ENCODE measurements at places on chromosomes 1 and 21. TPM values are rescaled to one million over a fixed set of nuclear protein-coding genes. Genes with fewer than 3 reads are reported as not detected.

The BTBD8 gene
- 3.6 TPM for total RNA-seq

The RAD54L gene
- 9.7 TPM for total RNA-seq

The LIPI gene
- total RNA-seq: not detected

The RIPPLY3 gene
- not detected for total RNA-seq

The FMO3 gene
- total RNA-seq: not detected

The TMEM82 gene
- total RNA-seq: not detected

DNA sequence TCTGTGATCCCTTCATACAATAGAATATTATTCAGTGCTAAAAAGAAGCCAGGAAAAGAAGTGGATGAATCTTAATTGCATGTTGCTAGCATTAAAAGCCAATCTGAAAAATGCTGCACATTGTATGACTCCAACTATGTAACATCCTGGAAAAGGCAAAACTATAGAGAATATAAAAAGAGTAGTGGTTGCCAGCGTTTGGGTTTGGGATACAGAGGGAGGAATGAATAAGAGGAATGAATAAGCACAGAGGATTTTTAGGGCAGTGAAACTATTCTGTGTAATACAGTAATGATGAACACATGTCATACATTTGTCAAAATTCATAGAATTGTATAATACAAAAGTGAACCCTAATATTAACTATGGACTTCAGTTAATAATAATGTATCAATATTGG, 42.5 kb downstream of the GPR88 start:
- DNase-seq: no peak

DNA sequence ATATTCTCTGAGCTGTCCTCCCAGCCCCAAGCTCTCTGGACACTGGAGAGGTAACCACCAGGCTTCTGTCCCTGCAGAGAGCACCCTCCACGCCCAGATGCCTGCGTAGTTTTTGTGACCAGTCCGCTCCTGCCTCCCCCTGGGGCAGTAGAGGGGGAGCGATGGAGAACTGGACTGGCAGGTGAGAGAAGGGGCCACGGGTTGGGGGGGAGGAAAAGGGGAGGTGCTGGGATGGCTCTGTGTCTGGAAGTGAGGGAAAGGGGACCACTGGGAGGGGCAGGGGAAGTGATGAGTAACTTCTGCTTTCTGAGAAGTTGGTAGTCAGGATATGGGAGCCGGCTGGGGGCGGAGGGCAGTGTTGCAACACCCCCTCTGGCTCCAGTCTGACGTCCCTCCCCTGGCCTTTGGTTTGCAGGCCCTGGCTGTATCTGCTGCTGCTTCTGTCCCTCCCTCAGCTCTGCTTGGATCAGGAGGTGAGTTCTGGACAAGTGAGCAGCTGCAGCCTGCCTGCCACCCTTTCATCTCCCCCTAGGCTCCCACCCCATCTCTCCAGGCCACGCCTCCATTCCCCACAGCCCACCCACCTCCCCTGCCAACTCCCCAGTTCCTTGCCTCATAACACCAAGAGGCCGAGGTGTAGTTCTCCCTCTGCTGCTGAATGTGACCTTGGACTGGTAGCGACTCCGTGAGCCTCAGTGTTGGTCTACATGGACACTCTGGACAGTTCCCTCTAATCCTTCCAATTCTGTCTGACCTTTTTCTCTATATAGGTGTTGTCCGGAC, 3.1 kb downstream of the ADAMTSL4 start:
- DNase-seq: no peak

GRCh38 chr1:195243492-195243891, 1364.7 kb downstream of the KCNT2 start:
- no peak for DNase-seq

GRCh38 chr1:232966663-232967062, 16.3 kb downstream of the NTPCR start:
- no peak for DNase-seq

GRCh38 chr1:211155040-211155439, 21.1 kb upstream of the KCNH1 start:
- no peak for DNase-seq

GRCh38 chr1:37035796-37036666, 1.7 kb upstream of the GRIK3 start:
- DNase-seq: no peak

- no peak for DNase-seq
Measured at GRCh38 chr21:45764792-45765191, 121.3 kb downstream of the PCBP3 start.

DNA sequence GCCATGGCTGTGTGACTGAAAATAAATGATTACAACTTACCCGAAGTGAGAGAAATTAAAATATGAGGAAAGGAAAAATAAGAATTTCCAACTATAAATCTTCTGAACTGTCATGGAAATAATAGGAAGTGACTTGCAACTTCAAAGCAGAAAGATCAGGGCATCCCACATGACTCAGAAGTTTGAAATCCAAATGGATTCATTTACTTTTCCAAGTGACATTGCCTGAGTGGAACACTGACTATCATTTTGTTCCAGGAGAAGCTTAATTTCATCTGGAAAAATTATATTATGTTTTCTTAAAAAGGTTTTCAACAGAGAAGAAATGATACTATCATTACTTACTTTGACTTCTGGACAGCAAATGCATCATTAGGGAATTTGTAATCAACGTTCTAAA, 110.8 kb downstream of the GREM2 start:
- no peak for DNase-seq

DNA sequence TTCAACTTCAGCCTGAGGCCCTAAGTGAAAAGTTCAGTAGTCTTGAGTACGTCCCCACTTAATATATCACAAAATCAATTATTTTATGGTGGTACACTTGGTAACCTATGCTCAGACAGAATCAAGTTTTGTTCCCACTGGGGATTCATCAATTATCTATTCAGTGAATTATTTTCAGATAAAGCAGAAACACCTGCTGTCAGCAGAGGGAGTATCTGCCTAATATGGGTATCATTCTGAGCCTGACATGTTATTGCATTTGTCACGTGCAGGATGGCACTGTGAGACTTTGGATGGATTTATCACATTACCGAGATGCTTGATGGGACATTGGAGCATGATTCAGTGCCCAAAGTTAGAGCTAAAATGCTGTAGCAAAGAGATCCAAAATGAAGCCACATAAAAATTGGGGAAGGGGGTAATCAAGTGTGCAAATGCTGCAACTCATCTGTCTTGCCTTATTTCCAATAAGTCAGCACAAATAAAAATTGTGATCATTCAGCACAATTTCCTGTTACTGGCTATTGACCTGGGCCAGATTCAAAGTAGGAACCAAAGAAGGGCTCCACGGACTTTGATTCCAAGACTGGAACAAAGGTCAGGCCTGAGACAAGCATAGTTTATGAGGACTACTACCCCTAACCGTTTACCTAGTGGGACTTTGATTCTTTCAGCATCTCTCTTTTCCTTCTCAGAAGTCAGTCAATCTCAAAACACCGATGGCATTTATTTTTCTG, 657.6 kb downstream of the LMO4 start:
- no peak for DNase-seq

DNA sequence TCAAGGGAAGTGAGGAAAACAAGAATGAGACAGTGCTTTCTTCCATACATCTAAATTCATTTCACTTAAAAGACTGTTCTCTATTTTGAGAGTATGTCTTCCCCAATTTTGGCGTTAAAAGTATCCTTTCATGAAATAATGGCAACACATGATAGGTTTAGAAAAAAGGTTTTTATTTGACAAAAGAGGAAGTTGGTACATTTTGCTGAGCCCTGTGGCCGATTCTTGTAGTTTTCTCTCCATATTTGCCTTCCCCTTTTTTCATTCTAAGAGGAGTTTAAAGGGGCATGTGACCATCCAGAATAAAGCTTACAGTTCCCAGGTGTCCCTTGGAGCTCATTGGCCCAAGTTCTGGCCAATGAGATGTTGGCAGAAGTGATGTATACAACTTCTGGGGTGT, 140.4 kb upstream of the KCNE2 start:
- DNase-seq: no peak

DNA sequence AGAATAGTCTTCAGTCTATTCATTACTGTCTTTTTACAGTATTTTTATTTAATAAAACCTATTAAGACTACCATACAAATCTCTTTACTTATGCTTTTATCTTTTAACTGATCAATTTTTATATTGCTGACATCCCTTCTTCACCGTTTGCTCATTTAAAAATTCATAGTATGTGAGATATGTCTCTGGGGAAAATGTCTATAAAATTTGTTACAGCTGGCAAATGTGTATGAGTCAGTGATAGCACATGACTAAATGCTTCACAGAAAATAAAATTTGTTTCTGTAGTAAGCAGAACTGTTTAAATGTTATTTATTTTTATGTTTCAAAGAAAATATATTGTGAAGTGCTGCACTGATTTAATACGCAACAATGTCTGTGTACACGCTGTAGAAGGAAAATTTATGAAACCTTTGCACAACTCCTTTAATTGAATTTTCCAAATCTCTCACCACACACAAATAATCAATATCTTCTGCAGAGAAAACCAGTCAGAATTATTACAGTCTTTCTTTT, 74.2 kb downstream of the ITGB3BP start:
- DNase-seq: no peak

DNA sequence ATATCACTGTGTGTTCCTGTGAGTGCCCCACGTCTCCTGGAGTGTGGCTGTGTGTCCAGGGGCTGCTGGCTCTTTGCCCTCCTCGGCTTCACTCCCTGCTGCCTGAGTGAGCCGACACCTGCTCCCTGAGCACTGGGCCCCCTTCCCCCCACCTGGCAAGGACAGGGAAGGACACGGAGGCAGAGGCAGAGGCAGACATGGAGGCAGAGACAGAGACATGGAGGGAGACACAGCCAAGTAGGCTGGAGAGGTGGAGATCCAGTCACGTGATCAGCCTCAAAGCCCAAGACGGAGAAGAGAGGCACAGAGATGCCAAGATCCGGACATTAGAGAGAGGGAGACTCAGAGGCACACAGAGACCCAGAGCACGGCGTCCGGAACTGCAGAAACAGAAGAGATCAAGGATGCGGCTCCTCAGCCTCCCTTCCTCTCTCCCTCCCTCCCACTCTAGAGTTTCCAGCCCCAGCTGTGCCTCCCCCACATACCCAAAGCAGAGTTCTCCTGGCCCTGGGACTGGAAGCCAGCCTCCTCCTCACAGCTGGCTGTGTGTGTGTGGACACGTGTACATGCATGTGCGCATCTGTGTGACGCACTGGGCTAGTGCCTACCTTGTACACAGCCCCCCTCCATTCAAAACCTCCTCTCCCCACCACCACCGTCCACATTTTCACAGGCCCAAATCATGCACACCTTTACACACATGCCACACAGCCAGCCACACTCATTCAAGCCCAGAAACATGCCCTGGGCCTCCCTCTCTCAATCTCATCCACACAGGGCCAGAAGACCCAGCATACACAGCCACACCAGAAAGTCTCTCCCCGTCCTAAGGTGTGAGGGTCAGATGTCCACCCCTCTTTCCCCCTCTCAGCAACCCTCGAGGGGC, 39.1 kb upstream of the WASF2 start:
- no peak for DNase-seq

GRCh38 chr1:1602968-1603506, 3.1 kb upstream of the FNDC10 start:
- DNase-seq: no peak

DNA sequence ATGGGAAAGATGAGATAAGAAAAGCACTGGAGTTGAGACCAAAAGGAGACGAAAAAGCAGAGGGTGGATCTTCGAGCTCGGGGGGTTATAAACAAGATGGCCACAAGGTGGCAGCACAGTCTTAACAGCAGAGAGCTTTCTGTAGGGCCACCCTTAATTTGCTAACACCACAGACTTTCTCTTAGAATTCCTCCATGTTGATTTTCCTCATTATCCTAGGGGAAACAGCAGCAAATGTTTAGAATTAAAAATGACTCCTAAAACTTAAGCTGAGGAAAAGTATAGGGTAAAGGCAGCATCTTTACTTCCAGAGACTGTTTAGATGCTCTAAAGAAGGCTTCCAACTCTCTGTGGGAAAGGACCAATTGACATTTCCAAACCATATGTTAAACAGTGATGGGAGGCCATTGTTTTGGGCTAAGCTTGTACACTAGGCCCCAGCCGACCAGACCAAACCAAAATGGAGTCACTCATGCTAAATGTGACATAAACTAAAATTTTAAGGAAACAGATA, 2.5 kb upstream of the APOBEC4 start:
- DNase-seq: peak; percentile 57

- DNase-seq: peak; percentile 95
Measured at GRCh38 chr1:152167835-152168534, 9.0 kb upstream of the RPTN start.

DNA sequence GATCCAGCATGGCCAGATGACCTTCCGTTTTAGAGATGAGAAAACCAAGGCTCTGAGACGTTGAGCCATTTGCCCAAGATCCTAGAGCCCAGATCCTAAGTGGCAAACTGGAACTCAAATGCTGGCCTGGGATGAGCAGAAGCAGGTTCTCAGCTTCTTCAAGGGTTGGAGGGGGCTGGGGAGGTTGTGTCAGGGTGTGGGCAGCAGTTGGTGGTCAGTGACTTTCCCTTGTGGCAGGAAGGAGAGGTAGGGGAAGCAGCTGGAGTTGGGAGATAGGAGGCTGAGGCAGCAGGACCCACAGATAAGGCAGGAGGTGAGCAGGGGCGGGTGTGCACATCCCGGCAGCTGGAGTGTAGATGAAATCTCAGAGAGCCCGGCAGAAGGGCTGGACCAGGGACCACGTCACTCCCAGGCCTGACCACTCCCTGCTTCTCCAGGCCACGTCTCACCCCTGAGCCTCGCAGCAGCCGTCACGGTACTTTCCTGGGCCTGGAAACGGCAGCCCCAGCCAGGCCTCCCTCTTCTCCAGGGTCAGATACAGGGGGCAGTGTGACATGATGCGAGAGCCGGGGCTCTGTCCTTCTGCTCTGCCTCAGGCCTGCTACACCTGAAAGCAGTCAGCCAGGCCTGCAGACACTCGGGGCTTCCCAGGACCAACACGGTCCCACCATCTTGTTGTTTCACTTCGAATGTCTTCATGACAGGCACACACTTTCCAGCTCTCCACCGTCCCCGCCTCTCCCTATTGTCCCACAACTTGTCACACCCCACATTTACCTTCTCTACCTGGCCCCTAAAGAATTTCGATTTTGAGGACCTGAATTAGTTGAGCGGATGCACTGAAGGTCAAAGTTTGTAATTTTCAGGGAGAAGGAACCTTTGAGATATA, 11.5 kb upstream of the LAPTM5 start:
- DNase-seq: no peak

DNA sequence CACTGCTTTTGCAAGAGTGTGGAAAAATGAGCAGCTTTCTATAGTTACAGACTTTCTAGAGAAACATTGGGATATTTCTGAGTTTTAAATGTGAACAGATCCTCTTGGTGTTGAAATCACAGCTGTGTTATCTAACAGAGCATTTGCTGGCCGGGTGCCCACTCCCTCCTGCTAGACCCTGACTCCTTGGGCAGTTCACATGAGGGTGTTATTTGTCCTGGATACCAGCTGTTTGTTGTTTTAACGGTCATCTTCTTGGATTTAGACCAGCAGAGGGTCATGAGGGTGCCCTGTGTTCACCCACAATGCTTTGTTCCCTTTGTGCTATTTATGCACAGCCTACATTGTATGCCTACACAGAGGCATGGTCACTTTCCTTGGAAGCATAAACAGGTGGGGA, 67.1 kb downstream of the CENPF start:
- DNase-seq: peak; percentile 13

DNA sequence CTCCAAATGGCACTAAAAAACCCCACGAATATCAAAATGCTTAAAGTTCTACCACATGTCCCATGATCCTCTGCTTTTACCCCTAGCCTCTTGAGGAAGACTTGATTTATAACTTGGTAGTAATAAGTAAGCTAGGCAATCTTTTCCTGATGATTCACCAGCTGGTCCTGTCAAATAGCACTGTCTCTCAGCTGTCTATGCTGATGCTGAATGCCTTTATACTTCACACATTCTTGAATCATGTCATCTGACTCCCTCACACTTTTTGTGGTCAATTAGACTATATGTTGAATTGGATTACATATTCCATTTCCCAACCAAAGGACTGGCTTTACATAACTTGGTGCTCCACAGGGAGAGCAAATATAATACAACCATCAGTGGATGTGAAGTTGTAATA, 16.6 kb downstream of the C21orf91 start:
- DNase-seq: peak; percentile 25

Measured in Caki2 (cell line).